Activated CD4-positive, alpha-beta T cell treated with anti-CD3 and anti-CD28 coated beads, Interleukin-2, Interleukin-4, amounts not matched to agents 100 ng/mL and 50 ng/mL, durations not matched to agents 16 hours and 8 hours (primary cell): ENCODE measurements at places on chromosomes 5 and 9.

DNA sequence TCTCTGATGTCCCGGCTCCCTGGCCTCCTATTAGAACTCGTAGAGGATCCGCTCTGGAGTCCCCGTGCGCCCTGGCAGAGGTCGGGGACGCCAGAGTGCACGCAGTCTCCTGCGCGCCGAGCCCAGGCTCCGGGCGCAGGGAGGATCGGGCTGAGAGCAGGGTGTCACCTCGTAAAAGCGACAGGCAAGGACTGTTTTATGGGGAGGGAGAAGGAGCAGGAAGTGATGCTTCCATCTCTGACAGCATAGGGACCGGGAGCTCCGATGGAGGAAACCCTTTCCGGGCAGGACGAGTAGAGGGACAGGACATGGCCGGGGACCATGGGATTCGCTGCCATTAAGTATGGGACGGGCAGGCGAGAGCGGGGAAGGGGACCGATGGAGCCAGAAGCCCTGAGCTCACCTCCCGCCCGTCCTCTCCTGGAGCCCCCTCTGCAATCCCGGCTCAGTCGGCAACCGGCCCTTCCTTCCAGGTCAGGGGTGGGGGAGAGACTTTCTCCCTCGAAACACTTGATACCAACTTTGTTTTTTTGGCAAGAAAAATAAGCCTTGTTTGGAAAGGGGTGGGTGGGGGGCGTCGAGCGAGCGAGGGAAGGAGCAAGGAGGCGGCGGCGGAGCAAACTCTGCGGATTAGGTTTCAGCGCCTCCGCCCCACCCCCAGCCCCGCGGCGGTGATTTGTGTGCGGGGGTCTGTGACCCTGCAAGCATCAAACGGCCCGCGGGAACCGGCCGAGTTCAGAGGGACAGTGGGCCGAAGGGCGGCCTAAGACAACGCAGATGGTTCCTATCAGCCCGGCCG lies 12.6 kb downstream of the LMX1B start:
- DNase-seq: no peak

DNA sequence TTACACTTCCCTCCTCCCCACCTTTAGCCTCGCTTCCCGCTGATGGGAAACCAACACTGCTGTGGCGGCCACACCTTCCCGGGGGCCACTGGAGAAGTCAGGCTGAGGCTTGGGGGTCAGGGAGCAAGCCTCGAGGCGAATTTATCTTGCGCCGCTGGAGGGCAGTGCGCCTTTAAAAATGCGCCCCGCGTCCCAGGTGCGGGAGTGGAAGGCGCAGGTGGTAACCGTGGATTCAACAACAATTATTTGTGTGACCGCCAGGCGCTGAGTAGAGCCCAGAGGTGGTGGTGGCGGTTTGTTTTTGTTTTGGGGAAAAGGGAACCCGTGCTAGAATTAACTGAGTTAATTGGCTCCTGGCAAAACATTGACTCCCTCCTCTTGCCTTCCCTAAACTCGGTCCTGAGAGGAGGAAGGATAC lies 1.1 kb downstream of the CFAP77 start:
- peak; percentile 66 for DNase-seq

GRCh38 chr5:151196556-151197290 lies 27.2 kb downstream of the CCDC69 start:
- DNase-seq: no peak

DNA sequence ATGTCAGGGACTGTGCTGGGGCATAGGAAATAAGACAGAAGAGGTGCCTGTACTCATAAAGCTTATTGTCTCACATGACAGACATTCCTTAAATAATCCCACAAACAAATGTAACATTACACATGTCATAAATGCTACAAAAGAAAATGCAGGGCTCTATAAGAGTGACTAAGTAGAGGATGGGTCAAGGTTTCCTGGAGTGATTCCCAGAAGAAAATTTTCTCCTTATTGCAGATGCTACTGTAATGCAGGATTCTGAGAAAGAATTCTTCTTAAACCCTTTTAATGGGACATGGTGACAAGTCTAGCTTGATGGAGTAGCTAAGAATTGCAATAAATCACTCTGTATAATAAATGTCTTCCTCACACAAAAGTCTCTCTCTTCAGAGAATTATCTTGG lies 55.7 kb downstream of the SH3TC2 start:
- no peak for DNase-seq

DNA sequence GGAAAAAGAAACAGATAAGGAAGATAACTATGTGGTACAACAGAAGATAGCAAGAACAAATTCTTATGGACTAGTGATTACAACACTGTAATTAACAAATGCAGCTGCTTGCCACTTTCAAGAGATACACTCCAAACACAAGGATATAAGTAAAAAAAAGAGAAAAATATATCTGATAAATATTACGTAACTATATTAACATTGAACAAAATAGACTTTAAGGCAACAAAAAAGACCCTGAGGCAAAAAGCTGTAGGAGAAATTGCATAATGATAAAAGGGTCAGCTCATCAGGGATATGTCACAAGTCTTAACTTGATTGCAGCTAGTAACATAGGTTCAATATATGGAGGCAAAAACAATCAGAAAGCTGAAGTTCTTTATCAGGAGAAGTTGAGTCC lies 51.3 kb upstream of the RNF130 start:
- DNase-seq: no peak

DNA sequence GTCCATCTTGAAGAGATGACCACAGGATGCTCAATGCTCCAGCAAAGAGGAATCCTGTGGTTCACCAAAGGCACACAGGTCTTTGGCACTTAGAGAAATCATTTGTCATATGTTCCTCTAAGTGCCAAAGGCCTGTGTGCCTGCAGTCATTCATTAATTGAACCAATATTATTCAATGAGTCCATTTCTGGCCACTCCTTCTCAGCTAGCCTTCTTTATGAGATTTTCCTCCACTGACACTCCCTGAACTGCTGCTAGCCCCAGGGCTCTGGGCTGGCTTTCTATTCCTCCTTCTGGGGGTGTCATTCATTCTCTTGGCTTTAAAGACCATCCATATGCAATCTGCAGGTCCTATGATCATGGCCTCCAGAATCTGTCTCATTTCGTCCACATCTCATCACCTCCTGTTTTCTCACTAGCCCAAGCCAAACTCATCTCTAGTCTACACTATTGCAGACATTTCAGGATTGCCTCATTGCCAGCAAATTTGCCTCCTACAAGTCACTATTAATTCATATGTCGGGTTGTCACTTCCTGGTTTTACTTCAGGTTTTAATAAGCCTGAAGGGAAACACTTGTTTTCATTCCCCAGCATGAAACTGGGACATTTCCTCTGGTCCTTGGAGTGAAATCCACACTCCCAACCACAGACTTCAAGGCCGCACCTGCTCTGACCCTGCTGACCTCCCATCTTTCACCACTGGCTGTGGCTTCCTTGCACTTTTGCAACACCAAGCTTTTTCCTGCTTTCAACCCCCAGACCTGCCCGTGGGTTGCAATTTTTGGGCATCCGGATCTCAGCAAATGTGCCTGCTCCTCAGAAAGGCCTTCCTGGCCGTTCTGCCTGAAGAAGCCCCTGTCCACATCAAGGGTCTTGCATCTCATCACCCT lies 35.1 kb downstream of the KCNIP1 start:
- DNase-seq: no peak

DNA sequence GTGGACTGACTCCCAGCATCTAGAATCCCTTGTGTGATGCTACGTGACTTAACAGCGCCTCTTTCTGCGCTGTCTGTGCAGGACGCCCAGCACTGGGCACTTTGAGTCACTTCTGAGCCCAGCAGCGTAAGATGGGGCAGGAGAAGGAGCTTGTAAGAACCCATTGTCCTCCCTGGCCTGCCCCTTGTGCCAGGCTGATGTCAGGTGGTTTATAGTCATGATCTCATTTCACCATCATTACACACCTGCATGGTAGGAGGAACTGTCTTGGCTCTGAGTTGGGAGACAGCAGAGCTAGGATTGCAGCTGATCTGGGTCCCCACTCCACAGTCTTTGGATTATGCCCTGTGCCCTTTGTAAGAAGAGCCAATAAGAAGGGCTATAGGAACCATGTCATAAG lies 12.2 kb downstream of the ERGIC1 start:
- no peak for DNase-seq

GRCh38 chr9:89555451-89556375 lies 49.1 kb upstream of the GADD45G start:
- no peak for DNase-seq

- no peak for DNase-seq
Measured at GRCh38 chr5:9428272-9428671, 117.6 kb downstream of the SEMA5A start.

DNA sequence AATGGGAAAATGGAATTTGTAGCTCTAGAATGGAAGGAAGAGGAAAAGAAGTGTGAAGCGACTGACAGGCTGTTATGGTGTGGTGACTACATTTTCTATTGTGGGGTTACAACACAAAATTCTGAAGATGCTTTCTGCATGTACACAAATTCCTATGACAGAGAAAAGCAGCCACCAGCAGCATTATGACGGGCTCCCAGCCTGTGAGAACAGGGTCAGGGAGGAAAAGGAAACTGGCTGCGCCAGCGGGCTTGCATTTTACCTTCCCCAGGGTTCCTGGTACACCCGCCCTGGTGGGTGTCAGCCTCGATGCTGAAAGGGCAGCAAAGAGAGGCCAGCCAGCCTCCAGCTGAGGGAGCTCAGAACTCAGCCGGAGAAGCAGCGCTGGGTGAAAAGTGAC lies 41.0 kb downstream of the DDX31 start:
- no peak for DNase-seq

GRCh38 chr9:72996114-72996513 lies 43.3 kb upstream of the ALDH1A1 start:
- DNase-seq: no peak

GRCh38 chr9:120490888-120491595 lies 88.9 kb downstream of the CDK5RAP2 start:
- DNase-seq: peak; percentile 40

GRCh38 chr9:4490705-4491625 lies 697 bp downstream of the SLC1A1 start:
- no peak for DNase-seq

- no peak for DNase-seq
Measured at GRCh38 chr9:113941056-113941455, 64.9 kb downstream of the ZNF618 start.

DNA sequence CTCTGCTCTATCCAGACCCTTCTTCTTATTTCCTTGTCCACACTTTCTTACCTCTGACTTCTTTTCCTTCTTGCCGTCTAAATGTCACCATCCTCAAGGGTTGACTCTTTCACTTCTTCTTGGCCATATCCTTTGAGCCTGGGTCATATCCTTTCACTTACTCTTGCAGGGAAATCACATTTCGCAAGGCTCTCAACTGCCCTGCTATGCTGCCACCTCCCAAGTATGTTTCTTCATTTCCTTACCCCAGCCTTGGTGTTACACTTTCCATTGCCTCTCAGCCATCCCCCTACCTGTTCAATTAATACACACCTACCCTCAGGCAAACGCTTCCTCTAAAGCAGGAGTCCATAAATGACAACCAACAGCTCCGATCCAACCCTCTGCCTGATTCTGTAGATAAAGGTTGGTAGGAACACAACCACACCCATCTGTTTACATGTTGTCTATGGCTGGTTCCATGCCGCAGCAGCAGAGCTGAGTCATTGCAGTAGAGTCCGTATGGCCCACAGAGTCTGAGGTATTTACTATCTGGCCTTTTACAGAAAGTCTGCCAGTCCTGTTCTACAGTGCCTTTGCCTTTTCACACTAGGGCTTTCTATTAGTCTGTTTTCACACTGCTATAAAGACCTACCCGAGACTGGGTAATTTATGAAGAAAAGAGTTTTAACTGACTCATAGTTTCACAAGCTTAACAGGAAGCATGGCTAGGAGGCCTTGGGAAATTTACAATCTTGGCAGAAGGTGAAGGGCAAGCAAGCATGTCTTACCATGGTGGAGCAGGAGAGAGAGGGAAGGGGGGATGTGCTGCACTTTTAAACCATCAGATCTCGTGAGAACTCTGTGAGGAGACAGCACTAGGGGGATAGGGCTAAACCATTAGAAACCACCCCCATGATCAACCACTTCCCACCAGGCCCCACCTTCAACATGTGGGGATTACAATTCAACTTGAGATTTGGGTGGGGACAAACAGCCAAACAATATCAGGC lies 97.9 kb downstream of the SV2C start:
- DNase-seq: peak; percentile 80

GRCh38 chr5:1137567-1138444 lies 25.9 kb upstream of the SLC12A7 start:
- DNase-seq: no peak

- DNase-seq: no peak
Measured at GRCh38 chr5:45604092-45604491, 92.1 kb downstream of the HCN1 start.

DNA sequence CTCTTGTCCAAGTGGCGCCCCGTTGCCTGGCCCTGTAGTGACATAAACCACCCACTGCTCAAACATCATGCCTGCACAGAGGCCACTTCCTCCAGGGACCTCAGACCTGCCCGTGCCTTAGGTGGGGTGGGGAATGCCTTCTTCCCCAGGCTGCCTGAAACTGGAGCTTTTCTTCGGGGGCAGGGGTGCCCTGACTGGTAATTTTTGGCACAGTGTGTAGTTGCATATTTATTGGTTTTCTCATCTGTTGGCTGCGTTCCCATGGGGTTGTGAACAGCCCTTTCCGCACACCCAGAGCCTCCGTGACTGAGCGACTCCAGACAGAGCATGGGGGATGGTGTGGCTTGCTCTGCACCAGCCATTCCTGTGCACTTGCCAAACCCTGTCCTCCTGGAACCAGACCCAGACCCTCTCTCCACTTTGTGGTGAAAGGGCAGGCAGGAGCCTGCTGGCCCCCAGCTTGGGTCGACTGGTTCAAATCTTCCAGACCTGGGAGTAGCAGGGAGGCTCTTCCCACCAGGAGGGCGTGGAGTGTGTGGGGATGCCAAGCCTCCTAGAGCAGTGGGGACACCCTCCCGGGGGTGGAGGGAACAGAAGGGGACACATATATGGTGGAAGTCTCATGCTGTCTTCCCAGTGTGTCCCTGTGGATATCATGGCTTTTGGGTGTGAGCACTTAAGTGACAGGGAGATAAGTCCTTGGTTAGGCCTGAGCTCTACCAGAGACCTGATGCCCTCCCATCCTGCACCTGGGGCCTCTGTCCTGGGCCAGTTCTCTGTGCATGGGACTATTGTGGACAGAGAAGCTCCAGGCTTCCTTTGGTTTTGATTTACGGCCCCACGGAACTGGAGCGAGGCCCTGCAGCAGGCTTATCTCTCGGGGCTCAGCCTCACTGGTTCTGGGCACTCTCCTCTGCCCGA lies 39.6 kb downstream of the WNK2 start:
- DNase-seq: no peak

DNA sequence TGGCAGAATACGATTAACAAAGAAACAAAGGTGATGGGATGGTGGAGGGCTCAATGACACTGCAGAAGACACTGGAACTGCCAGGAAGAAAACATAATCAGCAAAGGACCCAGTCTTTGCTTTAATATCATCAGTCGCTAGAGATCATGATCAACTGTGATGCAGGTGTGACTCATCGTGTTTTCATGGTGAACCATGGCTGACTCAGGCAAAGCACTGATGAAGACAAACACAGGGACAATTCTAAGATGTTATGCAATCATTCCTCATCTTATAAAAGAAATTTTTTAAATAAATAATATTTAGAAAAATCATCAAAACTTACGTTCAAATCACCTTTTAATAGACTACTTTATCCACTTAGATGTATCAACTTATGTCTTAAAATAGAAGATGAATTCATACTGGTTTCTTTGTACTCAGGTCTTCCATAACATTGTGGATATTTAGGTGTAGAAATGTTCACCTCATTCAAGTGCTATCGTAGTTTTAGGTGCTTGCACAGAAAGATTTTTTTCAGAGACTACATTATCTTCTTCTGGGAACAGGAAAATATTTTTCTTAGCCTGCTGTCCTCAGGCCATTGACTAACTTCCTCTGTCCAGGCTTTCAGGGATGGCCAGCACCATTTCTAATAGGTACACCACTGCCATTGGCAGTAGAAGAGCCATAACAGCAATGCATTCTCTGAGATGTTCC lies 673.4 kb upstream of the MEF2C start:
- no peak for DNase-seq

- no peak for DNase-seq
Measured at GRCh38 chr5:54315736-54316528, 5.6 kb upstream of the ARL15 start.
